ENCODE measurements at places on chromosomes 2 and 18.
A peak's percentile ranks its signal among the peaks of the same experiment; 100 is the strongest.

- DNase-seq, result no peak
Measured at GRCh38 chr18:62512996-62513395, 9.8 kb upstream of the ZCCHC2 start.

DNA sequence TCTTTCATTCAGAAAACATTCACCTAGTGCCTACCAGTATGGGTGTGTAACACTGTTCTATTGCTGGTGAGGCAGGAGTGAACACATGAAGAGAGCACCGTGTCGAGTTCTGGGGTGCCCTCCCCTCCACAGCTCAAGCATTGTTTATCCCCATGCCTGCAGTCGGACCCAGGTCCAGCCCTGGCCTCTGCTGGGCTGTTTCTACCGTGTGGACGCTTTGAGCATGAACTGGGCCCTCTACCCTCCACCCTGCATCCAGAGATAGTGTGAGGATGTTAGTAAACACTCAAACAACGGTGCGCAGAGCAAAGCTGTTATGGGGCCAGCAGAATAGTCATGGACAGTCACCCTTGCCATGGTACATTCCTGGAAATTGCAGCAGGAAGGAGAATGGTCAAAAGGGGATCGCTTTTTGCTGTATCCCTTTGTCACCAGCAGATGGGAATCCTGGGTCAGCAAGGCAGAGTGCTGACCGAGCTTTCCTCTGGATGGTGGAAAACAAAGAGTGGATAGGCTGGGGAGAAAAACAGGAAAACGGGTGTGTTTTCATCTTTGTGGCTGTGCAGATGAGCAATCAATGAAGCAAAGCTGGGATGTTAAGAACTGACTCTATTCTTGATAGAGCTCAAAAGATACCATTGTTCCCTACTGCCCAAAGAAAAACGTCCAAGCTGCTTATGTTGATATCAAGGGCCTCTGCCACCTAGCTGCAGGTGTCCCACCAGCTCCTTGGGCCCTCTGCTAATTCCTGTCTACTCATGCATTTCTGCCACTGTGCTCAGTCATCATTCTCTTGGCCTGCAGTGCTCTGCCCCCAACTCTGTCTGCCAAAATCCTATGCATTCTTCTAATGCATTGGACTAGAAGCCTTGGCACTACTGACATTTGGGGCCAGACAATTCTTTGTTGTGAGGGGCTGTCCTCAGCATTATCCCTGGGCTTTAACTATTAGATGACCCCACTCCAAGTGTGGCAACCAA lies 38.7 kb downstream of the REEP1 start:
- DNase-seq, result peak; percentile 53

DNA sequence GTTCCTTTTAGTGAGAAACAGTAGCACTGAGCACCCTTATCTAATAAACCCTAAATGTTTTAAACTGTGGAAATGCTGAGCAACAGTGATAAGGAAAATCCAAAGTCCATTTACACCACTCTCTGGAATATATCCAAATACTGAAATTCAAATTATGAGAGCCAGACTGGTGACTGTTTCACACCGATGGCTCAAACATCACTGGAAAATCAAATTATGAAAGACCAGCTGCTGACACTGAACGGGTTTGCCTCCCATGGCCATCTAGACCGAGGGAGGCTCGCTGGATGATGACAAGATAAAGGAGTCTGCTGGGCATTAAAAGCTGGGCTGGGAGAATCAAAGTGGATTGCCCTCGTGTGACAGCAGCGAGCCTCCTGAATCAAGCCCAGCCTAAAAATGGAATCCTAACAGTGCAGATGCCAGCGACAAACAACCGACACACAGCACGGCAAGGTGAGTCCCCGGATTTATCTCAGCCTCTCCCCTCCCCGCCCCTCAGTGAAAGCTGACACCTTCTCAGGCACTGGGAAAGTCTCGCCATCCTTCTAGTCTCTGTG lies 30.3 kb downstream of the SERPINE2 start:
- no peak for DNase-seq

GRCh38 chr2:177038787-177039484 lies 173.7 kb upstream of the HNRNPA3 start:
- DNase-seq, result no peak

DNA sequence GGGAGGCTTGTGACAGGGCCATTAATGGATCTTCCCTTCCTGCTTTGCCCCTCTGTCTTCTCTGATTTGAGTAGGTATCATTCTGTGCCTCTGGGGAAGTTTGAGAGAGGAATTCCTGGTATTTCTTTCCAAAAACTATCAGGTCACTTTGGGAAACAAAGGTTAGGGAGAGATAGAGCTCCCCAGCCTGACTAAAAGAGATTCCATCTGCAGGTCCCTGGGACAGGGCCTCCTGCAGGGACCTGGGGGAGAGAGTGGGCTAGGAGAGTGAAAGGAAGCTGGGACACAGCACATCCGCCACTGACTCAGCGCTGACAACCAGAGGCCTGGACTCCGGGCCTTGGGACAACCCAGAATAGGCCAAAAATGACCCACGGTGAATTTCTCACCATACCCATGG lies 6.4 kb downstream of the GALNT14 start:
- no peak for DNase-seq

GRCh38 chr18:267380-267687 lies 513 bp downstream of the THOC1 start:
- peak; percentile 22 for DNase-seq

Data from HTR-8/SVneo (cell line).